ENCODE measurements at places on chromosomes 3 and 15.

- no peak for DNase-seq
These were observed 277.1 kb upstream of the UMPS start for GRCh38 chr3:124453189-124453588.

DNA sequence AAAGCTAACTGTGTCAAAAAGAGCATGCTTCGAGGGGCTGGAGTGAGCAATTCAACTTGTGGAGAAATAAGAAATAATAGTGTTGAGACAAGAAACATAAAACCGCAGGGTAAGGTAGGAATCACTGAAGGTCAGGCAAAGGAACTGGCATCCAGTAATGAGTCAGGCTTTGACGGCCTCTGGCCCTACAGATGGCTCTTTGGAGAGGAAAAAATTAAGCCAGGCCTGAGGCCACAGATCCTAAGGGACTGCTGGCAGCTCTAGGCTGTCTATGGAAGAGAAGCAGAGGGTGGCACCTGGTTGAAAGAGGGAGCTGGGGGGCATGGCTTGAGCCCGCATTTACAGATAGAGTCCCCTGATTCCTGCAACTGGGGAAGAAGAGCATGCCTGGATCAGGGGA, 28.6 kb upstream of the ZSCAN2 start:
- no peak for DNase-seq

GRCh38 chr3:187998611-187999010, 155.3 kb upstream of the LPP start:
- no peak for DNase-seq

- DNase-seq, result no peak
These were observed 73.9 kb downstream of the PLOD2 start for GRCh38 chr3:146087116-146087515.

DNA sequence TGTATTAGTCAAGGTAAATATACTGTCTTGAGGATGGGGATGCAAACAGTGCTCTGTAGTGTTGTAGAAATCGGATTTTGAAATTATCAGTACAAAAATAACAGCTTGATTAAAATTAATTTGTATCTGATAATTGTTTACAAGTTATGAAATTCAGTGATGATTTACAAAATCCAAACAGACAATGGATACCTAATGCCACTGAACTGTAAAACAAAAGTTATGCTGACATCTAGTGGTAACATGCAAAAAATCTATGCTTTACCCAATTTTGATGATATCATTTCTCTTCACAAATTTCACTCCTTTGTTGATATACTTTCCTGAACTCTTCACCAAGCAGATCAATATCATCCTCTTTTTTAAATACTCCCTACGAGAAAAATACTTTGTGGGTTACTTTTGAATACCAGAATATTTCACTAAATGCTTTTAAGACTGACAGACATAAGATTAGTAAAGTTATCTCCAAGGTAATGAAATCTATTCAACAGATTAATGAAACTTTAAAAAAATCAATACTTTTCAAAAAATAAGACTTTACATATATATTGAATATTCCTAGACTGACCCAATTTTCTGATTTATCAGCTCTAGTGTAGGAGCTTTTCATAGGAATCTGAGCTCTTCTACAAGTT, 36.0 kb downstream of the MNS1 start:
- no peak for DNase-seq

DNA sequence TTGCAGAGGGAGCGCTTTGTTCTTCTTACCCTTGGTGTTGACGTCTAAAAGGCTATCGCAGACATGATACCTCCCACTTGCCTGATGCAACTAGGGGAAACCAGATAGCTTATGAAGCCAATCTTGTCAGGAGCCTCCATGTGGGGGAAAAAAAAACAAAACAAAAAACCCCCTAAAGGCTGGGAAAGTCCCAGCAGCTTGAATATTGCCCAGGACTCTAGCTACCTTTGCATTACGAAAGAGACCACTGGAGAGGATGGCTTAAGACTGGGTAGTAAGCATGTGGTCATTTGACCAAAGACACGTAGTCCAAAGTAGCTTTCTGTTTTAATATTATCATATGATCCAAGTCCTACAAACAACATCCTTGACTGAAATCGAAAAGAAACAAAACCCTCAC, 120.7 kb upstream of the WNT5A start:
- no peak for DNase-seq

- no peak for DNase-seq
These were observed 17.5 kb downstream of the GASK1A start for GRCh38 chr3:42996633-42997075.

- no peak for DNase-seq
These were observed 604.3 kb upstream of the CFAP20DC start for GRCh38 chr3:59654123-59654479.

GRCh38 chr3:23162934-23163333, 40.2 kb upstream of the UBE2E2 start:
- DNase-seq, result no peak

DNA sequence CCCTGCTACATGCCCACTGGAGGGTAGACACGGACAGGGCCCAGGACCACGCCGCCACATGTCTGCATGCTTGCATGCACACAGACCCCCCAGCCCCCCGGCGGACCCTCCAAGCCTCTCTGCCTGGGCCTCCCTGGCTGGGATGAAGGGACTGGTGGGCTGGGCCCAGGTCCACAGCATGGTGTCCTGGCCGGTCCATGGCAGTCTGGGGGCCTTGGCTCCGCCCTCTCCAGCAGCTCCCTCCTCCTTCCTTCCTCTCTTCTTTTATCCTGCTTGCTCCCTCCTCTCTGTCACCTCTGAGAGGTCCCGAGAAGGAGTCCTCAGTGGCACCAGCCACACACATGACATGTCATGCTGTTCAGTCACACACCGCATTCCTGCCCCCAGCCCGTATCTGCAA, 24.5 kb downstream of the DUSP7 start:
- no peak for DNase-seq

DNA sequence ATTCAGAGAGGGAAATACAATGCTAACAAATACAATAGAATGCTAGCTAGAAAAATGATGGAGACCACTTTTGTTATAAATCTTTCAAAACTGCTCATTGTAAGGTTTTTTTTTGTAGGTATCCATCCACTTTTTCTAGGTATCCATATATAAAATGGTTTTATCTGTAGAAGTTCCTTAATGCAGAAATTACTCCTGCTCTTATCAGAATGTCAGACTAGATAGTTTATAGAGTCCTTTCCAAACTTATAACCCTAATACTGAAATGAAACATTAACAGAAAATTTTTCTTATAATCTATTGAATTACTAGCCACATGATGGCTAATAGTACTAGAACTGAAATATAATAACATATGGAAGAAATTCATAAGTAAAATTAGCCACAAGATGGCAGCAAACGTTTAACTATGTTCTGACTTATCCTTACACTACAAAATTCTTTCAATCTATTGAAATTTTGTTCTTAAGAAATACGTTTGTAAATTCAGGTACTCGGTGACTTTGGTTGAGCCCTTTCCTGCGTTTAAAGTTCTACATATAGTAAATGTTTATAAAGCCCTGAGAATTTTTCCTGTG, 58.5 kb downstream of the ECT2 start:
- no peak for DNase-seq

GRCh38 chr3:133049491-133049890, 11.3 kb downstream of the TMEM108 start:
- no peak for DNase-seq

DNA sequence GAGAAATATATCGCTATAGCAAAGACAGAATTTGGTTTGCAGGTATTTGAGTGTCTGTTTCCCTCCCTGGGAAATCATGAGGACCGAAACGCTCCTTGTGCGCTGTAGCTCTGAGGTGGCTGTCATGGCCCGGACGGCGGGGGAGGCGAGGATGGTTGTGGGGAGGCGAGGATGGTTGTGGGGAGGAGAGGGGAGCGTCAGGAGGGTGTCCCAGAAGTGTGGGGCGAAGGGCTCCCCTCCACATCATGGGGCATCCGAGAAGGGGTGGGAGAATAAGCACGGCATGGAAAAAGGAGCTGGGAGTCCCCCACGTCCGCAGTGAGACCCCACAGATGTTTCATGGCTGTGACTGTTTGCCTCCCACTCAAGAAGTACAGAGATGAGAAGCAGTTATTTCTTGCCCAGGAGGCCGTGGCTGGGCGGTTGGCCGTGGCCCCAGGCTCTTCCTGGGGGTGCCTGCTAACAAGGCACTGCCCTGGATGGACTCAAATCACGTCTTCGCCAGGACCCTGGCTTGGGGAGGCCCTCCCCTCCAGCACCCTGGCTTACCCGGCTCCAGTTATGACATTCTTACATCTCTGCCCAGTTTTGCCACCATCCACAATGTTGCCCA, 947 bp upstream of the ATP10A start:
- DNase-seq, result no peak

DNA sequence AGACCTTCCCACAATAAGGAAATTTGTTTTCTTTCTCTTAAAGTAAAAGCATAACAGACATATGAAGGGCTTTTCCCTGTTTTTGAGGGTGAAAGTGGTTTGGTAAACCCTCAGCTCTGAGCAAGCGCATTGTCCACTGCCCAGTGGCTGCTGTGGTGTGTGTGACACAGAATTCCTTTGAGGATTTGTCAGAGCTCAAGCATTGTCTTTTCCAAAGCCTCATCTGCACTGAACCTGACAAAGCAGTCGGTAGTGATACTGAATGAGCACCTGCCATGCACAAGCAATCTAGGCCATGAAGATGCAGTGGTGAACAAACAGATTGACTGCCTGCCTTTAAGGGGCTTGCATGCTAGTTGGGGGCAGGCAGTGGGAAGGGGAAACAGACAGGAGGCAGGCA, 128.3 kb downstream of the PLCL2 start:
- no peak for DNase-seq

DNA sequence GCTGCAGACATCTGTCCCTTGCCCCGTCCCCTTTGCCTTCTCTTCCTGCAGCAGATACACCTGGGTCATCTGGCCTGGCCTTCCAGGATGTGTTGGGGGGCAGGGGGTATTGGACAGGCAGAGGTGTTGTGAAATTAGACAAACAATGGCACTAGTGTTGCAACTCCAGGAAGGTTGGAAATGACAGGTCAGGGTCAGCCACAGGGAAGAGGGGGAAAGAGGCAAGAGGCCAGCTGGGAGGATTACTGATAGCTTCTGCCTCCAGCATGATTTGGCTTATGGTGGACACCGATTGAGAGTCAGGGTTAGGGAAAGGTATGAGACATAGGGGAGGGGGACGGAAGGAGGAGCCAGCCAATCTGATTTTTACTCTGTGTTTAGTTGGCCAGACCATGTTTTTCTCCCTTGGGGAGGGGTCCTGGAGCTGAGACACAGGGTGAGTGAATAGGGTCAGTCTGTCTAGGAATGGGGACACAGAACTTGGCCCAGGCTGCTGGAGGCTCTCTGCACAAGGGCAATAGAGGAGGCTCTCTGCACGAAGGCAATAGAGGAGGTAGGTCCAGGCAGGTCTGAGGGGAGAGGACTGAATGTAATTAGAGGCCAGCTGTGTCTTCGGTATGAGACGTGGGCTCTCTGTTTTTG, 3.4 kb upstream of the ATP2B2 start:
- DNase-seq, result no peak

DNA sequence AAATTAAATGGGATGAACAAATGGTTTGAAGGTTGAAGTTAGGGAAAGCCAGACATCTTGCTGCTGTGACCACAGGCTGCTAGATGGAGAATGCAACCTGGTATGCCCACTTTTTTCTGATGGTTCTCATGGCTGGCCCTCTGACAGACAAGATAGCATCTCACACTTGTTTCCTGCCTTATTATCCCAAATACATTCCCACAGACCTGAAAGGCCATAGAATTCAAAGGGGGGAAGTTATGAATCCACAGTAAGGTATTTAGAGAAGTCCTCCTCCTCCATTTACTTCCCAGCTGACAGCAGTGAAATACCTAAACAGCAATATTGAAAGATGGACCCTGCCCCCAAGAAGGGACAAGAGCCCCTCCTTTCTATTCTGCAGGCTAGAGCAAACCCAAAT, 32.4 kb downstream of the LEO1 start:
- no peak for DNase-seq

GRCh38 chr3:124298301-124298700, 306.4 kb upstream of the ROPN1 start:
- no peak for DNase-seq

GRCh38 chr3:64117483-64117882, 94.2 kb upstream of the PSMD6 start:
- DNase-seq, result no peak

GRCh38 chr3:35639254-35640186, at the start of gene ARPP21:
Gene ARPP21 (plus strand): TSS chr3:35639525. CDS start chr3:35681752, 42,227 bp downstream.
- DNase-seq, result peak; percentile 22

GRCh38 chr15:40054855-40055575, 16.0 kb upstream of the SRP14 start:
- peak; percentile 57 for DNase-seq

DNA sequence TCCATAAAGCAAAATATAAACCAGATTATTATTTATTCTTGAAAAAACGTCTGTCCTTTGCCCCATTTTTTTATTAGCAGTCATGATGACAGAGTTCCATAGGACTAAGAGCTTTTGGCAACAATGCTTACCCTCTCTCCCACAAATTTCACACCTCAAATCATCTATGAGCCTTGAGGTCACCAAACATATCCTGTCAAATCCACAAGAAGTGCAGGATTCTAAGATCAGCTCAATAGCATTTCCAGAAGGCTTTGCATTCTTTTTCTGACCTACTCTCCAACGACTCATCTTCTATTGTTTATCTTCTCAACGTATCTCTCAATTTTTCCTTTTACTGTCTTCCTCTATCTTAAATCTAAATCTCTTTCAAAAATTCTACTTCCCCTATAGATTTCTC, 619.1 kb upstream of the BCHE start:
- DNase-seq, result no peak

GRCh38 chr15:45402955-45403877, 24.9 kb upstream of the GATM start:
- peak; percentile 66 for DNase-seq

DNA sequence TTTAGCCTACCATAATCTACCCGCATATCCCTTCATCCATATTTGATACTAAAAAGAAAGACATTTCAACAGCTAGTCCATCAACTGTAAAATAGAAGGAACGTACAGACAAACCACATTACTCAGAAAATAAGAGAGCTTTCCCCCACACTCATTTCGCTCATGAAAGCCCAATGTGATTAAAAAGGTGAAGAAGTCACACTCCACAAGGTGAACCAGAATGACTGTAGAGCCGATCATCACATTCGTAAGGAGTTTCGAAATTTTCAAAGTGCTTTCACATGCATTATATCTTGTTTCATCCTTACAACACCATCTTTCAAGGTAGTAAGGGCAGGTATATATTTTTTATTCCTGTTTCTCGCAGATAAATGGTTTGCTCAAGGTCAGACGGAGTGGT, 225.3 kb downstream of the FOXP1 start:
- DNase-seq, result no peak

DNA sequence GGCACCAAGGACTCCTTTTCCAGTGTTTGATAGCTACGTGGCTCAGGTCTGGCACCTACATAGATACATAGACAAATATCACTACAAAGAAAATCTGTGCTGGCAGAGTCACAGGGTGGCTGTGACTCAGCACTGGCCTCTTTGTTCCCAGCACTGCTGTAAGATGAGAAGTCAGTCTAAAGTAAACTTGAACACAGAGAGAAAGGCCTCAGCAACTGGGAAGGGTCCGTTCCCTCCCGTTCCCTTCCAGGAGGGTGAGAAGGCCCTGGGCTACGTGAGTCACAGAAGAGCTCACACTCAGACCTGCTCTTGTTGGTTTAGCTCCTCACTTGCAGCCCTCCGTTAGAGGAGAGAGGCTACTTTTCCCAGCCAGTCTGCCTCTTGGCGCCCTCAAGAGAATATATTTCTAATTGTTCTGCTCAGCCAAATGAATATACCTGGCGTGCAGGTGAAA, 23.1 kb downstream of the ANXA2 start:
- no peak for DNase-seq
